ENCODE measurements at places on chromosomes 6 and 20. TPM values are rescaled to one million over a fixed set of nuclear protein-coding genes. Genes with fewer than 3 reads are reported as not detected.

The TBXT gene
- polyA plus RNA-seq, result not detected

The RIPPLY2 gene
- 14.6 TPM for polyA plus RNA-seq

The SEL1L2 gene
- polyA plus RNA-seq, result not detected

The FAM110A gene
- polyA plus RNA-seq, result 21.9 TPM

The OXT gene
- not detected for polyA plus RNA-seq

The GNL1 gene
- 167 TPM for polyA plus RNA-seq

The CRYBG1 gene
- polyA plus RNA-seq, result 0.31 TPM

The MLIP gene
- 1.6 TPM for polyA plus RNA-seq

The SIRPA gene
- polyA plus RNA-seq, result 71.6 TPM

The GABBR1 gene
- polyA plus RNA-seq, result 88.6 TPM

The TTLL9 gene
- 0.41 TPM for polyA plus RNA-seq

The PREP gene
- polyA plus RNA-seq, result 75.0 TPM

The CABLES2 gene
- polyA plus RNA-seq, result 12.0 TPM

The KIF25 gene
- polyA plus RNA-seq, result 0.48 TPM

The FRK gene
- 0.19 TPM for polyA plus RNA-seq

The TSPO2 gene
- polyA plus RNA-seq, result not detected

The RPN2 gene
- 203 TPM for polyA plus RNA-seq

The CFAP206 gene
- polyA plus RNA-seq, result 1.0 TPM

The PAK5 gene
- polyA plus RNA-seq, result 7.2 TPM

The MC3R gene
- polyA plus RNA-seq, result not detected
